Hepatic stellate cell (primary cell): ENCODE measurements at places on chromosomes 1 and 21.
A peak's percentile ranks its signal among the peaks of the same experiment; 100 is the strongest.

GRCh38 chr1:43978264-43978550, 803 bp upstream of the B4GALT2 start:
- DNase-seq, result no peak

DNA sequence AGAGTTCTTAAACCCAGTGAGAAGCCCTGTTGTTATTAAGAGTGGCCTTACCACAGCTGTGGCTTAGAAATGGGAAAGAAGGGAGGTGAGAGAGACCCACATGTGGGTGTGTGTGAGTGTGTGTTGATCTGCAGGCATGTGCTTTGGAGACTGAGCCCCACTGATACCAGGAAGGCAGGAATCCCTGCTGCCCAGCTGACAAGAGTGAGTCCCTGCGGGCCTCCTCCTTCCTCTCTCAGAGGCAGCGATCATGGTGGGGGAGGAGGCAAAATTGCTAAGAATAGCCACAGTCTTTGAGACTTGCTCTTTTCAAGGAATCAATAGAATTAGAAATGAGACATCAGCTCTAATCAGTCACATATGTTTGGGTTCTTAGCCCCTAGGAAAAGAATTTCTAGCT, 87.0 kb upstream of the WARS2 start:
- DNase-seq, result no peak

GRCh38 chr1:234691567-234691966, 81.6 kb upstream of the IRF2BP2 start:
- DNase-seq, result no peak

DNA sequence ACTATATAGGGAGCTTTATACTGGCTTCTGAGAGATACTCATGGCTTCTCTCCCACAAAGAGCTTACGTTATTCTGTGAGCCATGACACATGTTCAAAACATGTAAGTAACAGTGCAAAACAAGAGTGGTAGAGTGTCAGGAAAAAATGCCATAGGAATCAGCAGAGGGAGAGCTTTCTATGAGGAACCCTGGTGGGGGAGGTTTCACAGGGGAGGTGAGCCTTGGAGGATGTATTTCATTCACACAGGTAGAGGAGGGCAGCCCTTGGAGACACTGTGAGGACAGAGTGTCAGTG, 72.7 kb upstream of the LYST start:
- DNase-seq, result no peak

GRCh38 chr1:6303397-6304012, 42.6 kb upstream of the GPR153 start:
- DNase-seq, result no peak

DNA sequence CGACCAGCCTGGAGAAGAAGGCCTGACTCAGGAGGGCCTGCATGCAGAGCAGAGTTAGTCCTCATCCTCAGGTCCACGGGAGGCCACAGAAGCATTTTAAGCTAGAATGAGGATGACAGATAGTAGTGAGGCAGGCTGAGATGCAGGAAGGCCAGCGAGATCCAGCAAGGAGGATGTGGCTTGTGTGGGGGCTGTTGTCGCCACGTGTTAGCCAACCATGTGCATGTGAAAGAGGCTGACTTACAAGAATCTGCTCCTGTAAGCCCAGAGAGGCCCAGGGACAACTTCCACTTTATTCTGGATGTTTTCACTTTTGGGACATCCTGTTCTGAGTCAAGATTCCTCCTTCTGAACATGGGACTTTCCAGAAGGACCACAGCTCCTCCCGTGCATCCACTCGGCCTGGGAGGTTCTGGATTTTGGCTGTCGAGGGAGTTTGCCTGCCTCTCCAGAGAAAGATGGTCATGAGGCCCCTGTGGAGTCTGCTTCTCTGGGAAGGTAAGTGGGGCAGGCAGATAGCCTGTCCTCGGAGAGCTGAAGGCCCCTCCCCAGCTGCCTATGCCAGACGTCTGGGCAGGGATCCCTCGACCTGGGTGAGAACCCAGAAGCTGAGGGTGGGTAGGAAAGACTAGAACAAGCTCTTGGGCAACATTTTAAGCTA, at the start of gene SLAMF8:
SLAMF8 (plus strand) TSS at position 433 of the 661 bp plus-strand sequence; CDS start at position 459, 26 bp downstream.
- DNase-seq, result no peak

- DNase-seq, result no peak
Observed at GRCh38 chr21:19123053-19123452, 719.5 kb upstream of the TMPRSS15 start.

DNA sequence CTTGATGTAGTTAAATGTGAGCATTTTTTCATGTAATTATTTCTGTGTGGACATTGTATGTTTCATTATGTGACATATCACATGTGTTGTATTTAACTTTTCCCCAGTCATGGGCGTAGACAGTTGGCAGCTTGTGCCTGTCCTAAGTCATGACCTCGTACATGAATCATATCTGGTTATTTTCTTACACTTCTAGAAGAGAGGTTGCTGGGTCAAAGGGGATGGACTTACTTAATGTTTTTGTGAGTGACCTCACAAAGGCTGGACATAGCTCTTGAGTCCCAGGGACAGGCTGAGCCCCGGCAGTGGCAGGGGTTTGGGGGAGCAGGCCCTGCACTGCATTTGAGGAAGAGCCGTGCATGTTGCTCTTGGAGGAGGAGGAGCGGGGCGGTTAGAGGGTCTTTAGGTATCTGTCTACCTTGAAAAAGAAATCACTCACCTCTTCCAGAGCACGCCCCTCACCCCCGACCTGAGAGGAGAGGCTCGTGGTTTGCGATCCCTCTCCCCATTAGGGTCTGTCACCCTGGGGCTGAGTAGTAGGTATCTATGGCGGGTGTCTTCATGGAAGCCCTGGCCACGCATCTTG, 16.4 kb downstream of the IFNGR2 start:
- DNase-seq, result peak; percentile 55

DNA sequence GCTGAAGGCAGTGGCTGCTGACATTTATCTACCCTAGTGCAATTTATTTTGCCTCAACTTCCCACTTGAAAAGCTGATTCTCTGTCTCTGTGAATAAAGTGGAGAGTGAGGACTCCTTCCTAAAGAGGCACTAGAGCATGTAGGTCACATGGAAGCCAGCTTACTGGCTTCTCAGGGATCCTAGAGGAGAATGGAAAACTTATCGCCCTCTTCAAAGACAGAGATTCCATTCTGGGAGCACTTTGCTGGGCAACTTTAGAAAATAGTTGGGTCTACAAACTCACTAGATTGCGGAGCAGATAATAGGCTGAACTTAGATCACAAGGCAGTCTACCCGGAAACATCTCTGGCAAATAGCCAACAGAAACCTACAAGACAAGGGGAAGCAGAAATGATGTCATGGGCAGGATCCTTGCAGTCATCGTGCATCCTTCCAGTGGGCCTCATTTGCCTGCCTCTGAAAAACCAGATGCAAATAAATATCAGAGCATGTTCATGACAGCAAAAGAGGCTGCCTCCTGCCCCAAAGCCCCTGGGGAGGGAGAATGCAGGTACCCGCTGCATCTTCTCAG, 104.8 kb upstream of the BARHL2 start:
- DNase-seq, result no peak

DNA sequence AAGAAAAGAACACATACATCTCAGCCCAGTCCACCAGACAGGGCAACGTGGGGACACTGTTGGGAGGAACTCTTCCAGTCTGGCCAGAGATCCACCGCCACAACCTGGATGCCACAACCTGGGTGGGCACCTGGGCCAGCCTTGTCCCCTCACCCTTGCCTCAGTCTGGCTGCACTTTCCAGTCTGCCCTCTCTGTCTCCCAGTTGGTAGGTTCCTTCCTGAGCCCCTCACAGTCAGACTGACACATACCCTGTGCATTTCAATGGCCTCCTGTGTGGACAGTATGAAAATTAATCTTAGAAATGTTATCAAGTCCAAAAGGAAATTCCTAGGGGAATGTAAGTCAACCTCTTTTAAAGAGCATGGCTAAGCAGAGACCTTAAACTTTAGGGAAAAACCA, 49.5 kb downstream of the DDX20 start:
- DNase-seq, result no peak
